ENCODE measurements at places on chromosomes 5 and 9.

DNA sequence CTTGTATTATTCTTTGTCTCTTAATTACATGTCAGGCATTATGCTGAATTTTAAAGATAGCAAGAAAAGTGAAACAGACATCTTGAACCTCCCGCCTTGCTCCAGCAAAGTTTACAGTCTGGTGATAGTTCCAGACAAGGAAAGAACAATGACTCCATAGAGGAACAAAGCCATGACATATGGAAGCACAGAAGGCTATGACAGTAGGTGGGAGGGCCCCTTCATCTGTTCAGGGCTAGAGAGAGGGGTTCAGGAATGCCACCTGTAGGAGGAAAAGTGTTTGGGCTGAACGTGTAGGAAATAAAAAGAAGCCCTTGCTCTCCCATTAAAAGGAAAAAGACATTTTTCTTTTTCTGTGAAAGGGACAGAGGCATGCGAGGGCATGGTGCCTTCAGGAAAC, 315.6 kb downstream of the TRIM32 start:
- no peak for DNase-seq

GRCh38 chr9:752201-752600, 89.3 kb upstream of the DMRT1 start:
- DNase-seq: peak; percentile 9

DNA sequence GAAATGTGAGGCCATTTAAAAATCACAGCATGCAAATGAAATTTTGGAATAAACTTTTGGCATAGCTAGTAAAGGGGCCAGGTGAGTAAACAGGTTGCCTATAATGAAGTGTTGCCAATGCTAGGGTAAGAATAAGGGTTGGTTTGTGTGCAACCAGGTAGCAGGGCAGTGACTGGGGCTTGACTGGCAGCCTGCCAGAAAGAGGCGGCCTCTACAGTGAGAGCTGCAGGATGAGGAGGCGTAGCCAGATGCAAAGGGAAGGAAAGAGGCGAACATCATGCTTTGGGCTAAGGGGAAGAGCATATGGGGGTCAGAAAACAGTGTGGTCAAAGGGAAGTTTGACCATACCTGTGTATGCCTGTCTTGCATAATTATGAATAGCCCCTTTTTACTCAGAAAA, 70.6 kb downstream of the MAST4 start:
- DNase-seq: no peak

DNA sequence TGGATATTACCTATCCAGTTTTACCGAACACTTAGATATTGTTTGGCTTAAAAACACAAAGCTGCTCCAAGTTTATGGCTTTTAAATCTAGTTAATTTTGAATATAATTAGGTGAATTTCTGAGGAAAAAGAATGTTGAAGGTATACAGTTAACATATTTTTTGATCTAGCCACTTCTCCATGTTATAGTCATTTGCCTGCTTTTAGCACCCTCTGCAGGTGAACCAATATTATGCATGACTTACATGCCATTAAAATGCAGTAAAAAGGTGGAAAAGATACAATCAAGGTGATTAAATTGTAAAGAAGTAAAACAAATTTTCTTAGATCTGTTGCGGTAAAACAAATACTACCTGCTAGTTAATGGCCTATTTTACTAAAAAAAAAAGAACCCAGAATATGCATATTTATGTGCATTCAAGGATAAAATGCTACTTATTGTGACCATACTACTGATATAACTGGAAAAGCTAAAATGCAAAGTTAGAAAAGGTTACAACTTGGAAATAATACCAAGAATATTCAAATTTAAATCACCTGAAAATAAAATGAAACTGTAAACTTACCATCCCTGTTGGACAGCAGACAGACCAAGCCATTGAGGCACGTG, 132.1 kb downstream of the AP3B1 start:
- peak; percentile 5 for DNase-seq

DNA sequence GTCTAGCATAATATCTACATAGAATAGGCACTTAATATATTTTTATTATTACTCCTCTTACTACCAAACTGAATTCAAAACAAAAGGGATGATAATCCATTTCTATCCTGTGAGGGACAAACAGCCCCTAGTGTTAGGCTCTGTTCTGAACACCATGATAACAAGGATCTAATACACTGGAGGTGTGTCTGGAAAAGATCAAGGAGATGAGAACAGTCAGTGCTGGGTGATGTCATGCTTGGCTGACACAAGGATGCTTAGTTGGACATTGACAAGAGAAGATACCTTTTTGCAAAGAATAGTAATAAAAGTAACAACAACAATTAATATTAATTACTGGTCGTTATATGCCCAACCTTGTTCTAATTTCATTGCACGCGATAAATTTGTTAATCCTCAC, 458.7 kb downstream of the EBF1 start:
- DNase-seq: no peak

GRCh38 chr9:117116084-117116483, 298.8 kb downstream of the ASTN2 start:
- DNase-seq: no peak

DNA sequence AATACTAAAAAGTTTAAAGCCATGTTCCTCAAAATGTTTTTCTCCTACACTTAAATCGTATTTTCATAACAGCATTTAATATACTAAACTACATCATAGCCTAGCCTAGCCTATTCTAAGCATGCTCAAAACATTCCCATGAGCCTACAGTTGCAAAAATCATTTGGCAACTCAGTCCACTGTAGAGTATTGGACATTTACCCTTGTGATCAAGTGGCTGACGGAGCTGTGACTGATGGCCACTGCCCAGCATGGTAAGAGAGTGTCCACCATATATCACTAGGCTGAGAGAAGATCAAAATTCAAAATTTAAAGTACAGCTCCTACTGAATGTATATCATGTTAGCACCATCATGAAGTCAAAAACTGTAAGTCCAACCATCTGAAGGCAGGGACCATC, 30.9 kb downstream of the SEMA5A start:
- DNase-seq: no peak

GRCh38 chr9:136172412-136173079, 32.4 kb downstream of the LHX3 start:
- DNase-seq: no peak

GRCh38 chr5:106171708-106172107, 1499.0 kb downstream of the EFNA5 start:
- peak; percentile 10 for DNase-seq

GRCh38 chr5:132427281-132428146, 58.0 kb downstream of the SLC22A5 start:
- no peak for DNase-seq

Measured in HTR-8/SVneo (cell line).